ENCODE measurements at places on chromosomes 5 and 9.

DNA sequence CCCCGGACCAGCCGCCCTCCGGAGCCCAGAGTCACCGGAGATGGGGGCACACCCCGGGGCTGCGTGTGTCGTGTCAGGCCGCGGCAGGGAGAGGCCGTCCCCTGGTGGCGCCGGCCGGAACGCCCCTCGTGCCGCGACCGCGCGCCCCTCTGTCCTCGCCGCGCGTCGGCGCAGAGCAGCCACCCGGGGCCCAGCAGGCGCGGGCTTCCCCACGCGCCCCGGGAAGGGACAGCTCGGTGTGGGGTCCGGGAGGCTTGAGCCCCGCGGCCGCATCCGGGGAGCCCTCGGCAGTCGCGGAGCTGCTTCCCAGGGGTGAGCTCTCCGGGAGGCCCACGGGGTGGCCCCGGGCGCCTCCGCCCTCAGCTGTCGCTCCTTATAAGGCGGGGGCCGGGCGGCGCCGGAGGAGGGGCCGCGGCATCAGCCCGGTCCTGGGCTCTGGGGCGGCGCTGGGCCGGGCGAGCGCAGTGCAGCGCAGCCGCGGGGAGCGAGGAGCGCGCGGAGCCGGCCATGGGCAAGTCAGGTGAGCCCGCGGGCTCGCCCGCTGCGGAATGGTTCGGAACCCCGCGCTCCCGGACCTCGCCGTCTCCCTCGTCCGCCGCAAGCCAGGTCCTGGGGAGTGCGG is at the start of gene GLIPR2:
Gene GLIPR2, plus strand, starts transcription at position 462 of the 622 bp plus-strand sequence. Its CDS starts 46 bp downstream, at position 508.
- DNase-seq = peak; percentile 42

- no peak for DNase-seq
Observed at GRCh38 chr5:124252747-124253146, 493.7 kb downstream of the ZNF608 start.

GRCh38 chr9:134919303-134919702 is 1.6 kb upstream of the FCN1 start:
- DNase-seq = no peak

DNA sequence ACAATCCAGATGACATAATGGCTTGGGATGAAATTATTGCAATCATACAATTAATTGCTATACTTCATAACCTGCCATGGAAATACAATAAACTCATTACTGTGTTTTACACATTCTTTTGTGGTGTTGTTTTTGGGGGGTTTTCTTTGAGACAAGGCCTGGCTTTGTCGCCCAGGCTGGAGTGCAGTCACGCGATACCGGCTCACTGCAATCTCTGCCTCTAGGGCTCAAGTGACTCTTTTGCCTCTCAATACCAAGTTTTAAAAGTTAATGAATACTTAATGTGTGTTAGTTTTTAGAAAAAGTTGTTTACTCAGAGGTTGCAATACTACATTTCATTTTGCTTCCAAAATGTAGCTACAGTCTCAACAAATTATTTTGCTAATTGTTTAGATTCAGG is 598.4 kb downstream of the CHSY3 start:
- no peak for DNase-seq

DNA sequence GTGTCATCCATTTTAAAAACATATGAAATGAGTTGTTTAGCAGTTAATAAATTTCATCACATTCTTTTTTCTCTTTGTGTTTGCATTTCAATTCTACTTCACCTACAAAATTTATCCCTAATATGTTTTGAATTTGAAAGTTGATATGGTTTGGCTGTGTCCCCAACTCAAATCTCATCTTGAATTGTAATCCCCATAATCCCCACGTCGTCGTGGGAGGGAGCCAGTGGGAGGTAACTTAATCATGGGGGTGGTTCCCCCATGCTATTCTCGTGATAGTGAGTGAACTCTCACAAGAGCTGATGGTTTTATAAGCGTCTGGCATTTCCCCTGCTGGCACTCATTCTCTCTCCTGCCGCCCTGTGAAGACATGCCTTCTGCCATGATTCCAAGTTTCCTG is 200.1 kb downstream of the EPB41L4A start:
- DNase-seq = no peak

DNA sequence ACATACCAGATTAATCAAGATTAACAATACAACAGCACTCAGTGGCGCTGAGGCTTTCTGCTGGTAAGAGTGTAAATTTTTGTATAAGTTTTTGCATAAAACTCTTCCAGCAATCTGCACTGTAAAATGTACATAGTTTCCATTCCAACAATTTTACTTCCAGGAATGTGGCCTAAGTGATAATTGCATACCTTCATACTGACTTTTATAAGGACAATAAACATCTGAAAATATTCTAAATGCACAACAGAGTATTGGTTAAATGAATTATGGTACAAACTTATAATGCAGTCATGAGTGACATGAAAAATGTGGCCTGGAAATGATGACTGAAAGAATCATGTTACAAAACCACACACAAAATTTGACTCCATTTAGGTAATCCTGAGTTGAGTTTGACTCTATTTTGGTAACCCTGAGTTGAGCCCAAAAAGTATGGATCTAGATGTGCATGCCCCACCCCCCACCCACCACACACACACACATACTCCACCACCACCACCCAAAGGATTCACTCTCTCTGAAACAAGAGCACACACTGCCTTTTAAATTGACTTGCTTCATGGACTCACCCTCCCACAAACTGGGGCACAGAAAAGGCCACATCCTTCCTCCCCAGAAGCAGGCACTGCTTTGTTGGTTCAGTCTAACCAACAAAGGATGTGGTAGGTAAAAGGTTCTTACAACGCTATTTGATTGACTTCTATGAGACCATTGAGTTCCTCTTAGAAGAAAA is 137.6 kb downstream of the SUSD1 start:
- DNase-seq = no peak

DNA sequence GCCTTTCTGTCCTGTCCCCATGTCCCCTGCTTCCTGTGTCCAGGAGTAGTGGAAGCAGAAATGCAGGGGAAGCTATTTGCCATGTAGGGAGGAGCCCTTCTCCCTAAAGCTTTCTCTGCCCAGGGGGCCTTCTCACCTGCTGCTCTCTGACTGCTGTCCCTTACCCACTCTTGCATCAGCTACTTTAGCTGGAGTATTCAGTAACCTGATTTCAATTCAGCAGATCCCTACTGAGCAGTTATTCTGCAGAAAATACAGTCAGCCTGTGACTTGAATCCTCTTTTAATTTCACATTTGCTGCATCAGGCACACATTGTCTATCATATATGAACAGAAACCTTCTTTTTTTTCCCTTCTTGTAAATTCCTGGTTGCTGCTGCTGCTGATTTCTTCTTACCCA is 90.4 kb downstream of the MVB12B start:
- peak; percentile 22 for DNase-seq

- DNase-seq = peak; percentile 36
Observed at GRCh38 chr9:95003689-95004410, 277.4 kb downstream of the AOPEP start.

DNA sequence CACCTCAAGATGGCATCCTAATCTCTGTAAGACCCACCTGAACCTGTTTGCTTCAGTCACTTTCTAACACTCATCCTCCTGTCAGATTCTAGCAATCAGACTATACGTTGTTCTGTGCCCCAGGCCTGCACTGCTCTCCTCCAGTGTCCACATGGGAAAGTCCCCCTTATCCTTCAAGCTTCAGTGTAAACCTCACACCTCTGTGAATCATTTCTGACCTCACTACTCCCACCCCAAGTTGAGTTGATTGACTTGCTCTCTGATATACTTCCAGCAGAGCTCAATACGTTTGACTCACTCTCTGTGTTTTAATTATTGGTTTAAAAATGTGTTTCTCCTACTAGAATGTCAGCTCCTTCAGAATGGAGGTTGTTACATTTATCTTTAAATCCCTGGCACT is 240.2 kb downstream of the FBXL17 start:
- DNase-seq = no peak

- DNase-seq = no peak
Observed at GRCh38 chr5:137752905-137753690, 1.1 kb downstream of the HNRNPA0 start.

DNA sequence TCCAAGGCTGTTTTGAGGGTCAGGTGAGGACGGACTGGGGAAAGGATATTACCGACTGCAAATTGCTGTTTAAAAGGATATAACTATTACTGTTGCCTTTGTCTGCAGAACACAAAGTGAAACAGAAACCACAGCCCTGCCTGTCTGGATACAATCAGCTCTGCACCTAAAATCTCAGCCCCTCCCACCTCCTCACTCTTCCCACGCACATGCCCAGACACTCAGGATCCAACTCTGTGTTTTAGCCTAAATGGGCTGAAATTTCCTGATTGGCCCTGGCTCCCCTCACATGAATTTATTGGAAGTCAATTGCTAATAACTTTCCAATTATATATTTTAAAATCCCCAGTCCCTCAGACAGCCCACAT is 176.3 kb upstream of the PPP1R26 start:
- no peak for DNase-seq

GRCh38 chr5:56766926-56767325 is 48.4 kb upstream of the MAP3K1 start:
- no peak for DNase-seq

- peak; percentile 27 for DNase-seq
Observed at GRCh38 chr9:28092981-28093936, 520.0 kb upstream of the C9orf72 start.

- DNase-seq = no peak
Observed at GRCh38 chr5:10391130-10391529, 37.6 kb downstream of the MARCHF6 start.

DNA sequence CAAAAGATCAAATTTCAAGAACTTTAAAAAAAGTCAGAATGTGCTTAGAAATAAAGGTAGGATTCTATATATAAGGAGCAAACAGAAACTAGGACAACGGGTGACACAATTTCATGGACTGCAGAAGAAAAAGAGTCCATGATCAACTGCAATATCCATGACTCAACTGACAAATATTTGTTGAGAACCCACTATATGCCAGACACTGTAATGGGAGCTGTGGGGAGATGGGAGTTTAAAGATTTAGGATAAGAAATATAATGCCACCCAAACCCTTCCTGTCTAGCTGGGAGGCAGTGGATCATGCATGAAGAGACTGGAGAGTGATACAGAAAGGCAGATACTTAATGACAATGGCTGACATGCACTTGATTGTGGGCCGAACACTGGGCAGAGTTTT is 27.6 kb upstream of the CCDC112 start:
- no peak for DNase-seq

DNA sequence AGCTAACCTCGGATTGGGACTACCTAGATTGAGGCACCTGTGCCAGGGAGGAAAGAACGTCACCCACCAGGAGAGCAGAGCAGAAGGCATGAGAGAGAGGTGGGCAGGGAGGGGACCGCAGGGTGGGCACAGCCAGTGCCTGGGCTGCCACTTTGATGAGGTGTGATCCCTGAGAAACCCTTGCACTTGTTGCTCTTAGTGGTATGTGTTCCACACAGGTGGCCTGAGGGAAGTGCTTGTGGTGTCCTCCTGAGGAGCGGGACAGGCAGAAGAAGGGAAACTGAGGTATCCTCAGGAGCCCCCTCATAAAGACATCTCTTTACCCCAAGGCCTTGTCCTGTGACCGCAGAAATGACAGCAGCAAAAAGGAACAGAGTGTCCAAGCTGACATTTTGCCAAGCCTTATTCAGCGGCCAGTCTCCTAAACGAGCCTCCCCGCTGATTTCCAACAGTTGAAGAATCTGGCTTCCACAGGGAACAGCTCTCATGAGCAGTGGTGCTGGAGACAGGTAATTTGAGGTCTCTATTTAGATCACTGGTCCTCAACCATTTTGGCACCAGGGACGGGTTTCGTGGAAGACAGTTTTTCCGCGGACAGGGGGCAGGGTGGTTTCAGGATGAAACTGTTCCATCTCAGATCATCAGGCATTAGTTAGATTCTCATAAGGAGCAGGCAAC is 82.4 kb downstream of the FOXD1 start:
- DNase-seq = no peak

DNA sequence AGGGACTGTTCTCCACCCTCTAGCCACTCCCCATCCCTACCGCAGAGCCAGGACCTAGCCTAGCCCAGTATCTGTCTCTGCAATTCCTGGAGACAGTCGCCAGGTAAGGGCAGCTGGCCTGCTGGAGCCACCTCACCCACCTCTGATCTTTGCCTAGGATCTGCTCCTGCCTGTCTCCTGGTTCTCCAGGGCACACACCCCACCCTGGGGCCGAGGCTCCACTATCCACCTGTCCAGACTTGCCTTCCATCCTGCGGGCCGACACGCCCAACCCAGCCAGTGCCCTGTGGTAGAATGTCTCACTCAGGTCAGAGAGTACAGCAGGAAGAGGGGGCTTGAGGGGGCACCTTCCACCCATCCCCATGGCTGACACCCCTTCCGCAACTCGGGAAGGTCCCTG is 15.7 kb upstream of the AQP7 start:
- no peak for DNase-seq

DNA sequence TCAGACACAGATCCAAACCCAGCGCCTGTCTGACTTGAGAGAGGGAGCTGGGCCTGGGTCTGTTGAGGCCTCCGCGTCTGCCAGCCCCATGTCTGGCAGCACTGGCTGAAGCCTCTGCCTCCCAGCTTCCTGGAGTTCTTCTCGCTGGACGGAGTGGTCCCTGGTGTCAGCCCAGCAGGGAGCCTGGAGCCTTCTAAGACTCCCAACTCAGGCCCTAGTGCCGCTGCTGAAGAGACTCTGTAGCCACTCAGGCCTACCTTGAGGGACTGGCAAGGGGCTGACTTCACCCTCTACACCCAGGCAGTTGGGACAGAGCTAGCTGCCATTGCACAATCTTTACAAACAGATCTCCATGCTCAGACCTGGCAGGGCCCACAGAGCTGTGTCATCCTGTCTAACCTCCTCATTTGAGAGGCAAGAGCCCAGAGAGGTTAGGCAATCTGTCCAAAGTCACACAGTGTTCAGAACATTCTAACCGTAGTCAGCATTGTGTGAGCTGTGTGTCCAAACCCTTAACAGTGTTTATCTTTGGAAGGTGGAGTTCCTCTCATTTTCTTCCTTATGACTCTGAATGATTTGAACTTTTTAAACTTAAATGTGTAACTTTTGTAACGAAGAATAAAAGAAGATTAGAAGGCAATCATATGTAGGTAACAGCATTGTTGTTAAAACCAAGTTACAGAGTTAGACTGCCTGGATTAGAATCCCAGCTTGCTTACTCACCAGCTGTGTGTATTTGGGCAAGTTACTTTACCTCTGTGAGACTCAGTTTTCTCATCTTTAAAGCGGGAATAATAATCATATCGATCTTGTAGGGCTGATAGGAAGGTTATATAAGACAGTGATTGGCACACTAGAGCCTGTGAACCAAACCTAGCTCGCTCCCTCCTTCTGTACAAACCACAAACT is 4.6 kb upstream of the DUSP1 start:
- no peak for DNase-seq

DNA sequence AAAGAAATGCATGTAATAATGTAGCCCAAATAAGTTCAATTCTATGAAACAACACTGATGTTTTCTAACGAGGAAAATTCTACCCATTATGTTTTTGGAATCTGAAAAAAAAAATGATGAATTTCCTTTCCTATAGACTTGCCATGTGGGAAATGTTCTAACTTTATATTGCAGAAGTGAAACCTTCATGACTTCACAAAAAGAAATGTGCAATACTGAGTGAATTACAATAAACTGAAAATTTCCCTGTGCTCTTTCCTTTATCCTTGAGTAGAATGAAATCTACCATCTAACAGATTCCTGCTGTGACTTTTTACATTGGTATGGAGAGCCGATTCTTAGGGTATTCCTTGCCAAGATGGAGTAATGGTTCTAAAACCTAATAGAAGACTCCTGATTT is 1622.5 kb downstream of the MAT2B start:
- no peak for DNase-seq

- DNase-seq = no peak
Observed at GRCh38 chr5:6498968-6499367, 50.3 kb downstream of the UBE2QL1 start.

GRCh38 chr9:35516479-35516878 is 26.6 kb downstream of the RUSC2 start:
- DNase-seq = no peak

- no peak for DNase-seq
Observed at GRCh38 chr5:141889282-141889871, 11.2 kb upstream of the PCDH1 start.

All from NCI-H1105 treated with DMSO at 0.1 percent for 48 hours (cell line).